Thymus (tissue), 14 donors: ENCODE measurements at places on chromosomes 2 and 18. TPM values are rescaled to one million over a fixed set of nuclear protein-coding genes. Genes with fewer than 3 reads are reported as not detected.

The AQP12A gene
- total RNA-seq = not detected

- DNase-seq = no peak
Observed at GRCh38 chr18:31301201-31301655, 16.7 kb upstream of the DSG1 start.

- no peak for DNase-seq
Observed at GRCh38 chr2:69545477-69545932, 98.0 kb downstream of the AAK1 start.

- no peak for DNase-seq
Observed at GRCh38 chr2:71780162-71780561, 326.8 kb downstream of the DYSF start.

DNA sequence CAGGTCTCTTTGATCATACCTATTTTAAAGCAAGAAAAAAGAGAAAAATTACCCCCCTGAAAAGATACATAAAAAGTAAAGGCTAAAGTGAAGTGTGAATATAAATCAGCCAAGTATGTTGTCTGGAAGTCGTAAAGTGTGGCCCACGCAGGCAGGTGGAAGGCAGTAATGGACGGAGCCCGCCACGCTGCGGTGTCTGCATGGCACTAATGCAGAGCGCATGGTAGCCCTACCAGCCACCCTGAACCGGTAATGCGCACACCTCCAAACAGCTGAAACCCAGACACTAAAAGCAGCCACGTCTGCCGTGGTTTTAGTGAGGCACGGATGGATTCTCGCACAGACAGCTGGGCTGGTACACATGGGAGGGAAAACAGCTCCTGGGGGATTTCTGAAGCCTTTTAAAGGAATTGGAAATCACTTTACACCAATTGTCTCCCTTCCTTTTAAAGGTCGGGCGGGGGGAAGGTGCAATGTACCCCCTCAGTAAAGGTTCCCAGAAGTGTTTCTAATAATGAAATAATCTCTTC is 615.2 kb downstream of the CNTNAP5 start:
- DNase-seq = no peak
